Hematopoietic multipotent progenitor cell treated with erythropoietin and hydrocortisone succinate and interleukin-3 and kit ligand, for 6 days (in vitro differentiated cells): ENCODE measurements at places on chromosomes 2 and 18.

GRCh38 chr2:192574552-192574951, 379.8 kb upstream of the TMEFF2 start:
- no peak for DNase-seq

- no peak for DNase-seq
These were observed 10.7 kb upstream of the ADD2 start for GRCh38 chr2:70778676-70779075.

DNA sequence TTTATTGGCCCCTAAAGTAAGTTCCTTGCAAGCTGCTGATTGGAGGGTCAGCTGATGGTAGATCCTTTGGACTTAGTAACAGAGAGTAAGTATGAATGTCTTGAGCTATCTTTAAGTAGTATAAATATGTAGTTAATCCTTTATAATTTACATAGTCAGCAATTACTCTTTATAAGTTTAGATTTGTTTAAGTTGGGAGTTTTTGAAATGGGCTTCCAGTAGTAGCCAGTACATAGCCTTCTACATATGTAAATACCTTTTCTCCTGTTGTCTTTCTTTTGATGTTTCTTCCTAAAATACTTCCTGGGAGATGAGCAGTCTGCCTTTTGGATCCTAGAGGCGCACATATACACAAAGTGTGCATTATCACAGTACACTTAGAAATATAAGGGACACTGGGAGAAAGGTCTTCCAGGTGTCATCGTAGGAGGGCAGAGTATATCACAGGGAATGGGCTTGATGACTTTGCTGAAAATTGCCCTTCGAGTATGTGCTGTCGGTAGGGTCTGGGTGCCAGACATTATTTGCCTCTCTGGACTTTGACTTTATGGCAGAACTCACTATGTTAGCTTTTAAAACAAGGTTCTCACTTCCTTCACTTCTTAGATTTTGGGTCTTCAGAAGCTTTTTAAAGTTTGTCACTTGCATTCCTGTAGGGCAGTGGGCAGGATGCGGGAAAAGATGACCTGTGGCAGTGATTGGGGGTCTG, 21.6 kb downstream of the TTLL4 start:
- DNase-seq = no peak

GRCh38 chr2:47226923-47227220, 71.8 kb upstream of the STPG4 start:
- DNase-seq = no peak

DNA sequence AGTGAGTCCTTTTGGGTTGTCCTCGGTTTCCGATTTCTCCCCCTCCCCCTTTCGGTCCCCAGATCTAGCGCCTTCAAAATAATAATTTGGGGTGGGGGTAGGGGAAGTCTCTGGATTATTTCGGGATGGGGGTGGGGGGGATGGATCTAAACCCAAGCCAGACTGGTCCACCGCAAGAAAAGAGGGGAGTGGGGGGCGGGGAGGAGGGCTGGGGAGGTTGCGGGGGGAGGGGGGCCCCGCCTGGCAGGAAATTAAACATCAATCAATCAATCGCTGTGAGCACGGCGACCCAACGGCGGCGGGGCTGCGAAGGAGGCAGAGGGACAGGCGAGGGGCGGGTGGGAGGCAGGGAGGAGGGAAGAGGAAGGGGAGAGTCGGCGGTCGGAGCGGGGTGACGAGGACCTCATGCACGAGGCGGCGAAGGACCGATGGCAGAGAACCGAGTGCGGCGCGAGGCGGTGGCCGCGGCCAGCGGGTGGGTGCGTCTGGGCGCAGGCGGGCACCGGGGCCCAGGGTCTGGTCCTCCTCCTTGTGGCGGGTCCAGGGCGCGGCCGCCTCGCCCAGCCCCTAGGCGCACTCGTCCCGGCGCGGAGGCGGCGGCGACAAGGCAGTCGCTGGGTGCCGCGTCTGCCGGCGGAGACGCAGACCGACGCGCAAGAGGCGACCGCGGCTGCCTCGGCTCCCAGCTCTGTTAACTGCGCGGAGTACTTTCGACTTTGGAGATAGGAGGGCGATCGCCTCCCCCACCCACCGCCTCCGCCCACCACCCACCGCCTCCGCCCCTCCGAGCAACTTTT, 468 bp upstream of the SATB2 start:
- peak; percentile 47 for DNase-seq

- no peak for DNase-seq
These were observed 34.7 kb upstream of the ZSWIM2 start for GRCh38 chr2:186883666-186884065.

DNA sequence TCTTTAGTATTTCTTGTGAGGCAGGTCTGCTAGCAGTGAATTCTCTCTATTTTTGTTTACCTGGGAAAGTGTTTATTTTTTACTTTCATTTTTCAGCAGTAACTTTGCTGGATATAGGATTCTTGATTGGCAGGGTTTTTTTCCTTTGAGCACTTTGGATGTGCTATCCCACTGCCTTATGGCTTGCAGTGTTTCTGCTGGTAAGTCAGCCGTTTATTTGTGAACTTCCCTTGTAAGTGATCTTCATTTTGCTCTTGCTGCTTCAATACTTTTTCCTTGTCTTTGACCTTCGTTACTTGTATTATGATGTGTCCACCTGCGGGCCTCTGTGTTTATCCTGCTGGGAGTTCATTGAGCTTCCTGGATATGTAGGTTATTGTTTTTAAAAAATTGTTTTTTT, 54.7 kb downstream of the SLC66A2 start:
- no peak for DNase-seq

- DNase-seq = no peak
These were observed 38.0 kb downstream of the AKAIN1 start for GRCh38 chr18:5159080-5159479.

DNA sequence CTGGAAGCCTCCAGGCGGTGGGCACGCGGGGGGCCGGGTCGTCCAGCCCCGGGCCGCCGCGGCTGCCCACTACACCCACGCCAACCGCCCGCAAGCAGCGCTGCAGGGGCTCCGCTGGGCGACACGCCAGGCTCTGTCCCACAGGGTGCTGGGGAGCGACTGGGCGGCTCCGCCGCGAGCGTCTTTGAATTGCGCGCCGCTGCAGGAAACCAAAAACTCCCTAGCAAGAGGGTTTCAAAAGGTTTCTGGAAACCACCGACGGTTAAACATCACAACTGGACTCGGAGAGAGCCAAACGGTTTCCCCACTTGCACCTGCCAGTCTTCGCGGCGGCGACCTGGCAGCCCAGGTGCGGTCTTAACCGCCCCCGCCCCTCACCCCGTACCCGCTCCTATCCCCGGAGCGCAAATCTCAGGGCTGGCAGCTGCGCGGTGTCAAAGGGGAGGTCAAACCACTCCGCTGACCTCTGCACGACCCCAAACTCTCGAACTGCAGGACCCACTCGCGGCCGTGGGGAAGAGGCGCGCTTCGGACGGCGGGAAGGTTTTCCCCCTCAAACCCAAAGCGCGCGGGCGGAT, 1.0 kb downstream of the CXCR4 start:
- peak; percentile 59 for DNase-seq

DNA sequence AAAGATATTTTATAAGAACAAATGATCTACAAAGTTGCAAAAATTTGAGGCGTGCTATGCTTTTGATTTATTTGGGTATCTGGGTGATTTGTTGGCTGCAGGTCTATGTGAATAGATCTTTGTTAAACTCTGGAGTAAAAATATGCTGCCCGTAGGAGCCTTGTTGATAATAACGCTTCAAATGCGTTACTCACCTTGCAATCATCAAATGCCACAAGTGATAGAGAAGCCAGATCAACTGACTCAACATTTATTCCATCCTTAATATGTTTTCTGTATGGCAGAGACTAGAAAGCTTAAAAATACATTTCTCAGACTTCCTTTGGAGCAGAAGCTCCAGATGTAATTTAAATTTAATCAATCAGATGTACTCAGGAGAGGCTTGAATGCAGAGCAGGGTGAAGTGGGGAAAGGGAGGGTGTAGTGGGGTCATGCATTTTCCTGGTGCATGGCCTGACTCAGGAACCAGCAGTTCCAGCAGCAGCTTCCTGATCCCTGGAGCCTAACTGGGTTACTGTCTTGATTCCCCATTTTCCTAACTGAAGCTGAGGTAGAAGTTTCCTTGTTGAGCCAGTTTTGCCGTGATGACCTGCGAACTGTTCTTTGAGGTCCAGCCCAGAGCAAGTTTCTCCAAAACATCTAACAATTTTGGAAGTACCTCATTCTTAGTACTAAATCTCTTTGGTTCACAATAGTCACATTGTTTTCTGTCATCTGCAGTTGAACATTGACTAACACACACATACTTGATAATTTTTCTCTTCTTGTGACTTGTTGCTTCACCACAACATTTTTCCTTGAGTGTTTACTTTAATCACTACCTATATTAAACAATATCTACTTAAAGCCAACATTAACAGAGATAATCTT, 284.7 kb upstream of the CWC22 start:
- no peak for DNase-seq

DNA sequence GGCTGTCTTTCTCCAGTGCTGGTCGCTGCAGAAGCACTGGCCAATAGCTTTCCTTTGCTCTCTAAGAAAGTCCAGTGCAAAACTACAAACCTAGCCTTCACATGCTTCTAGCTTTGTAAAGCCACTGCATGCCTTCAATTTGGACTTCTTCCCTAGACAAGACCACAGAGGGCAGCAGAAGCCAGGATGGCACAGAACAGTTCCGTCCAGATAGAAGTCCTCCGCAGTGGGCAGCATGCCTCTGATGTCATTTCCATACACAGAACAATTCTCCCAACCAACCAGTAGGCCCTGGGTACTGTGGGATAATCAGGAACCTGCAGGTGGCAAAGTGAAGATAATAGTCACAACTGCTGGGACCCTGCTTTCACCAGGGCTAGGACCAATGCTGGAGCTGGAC, 3.3 kb downstream of the ST6GAL2 start:
- peak; percentile 11 for DNase-seq

GRCh38 chr2:201813996-201814760, 7.8 kb downstream of the CDK15 start:
- DNase-seq = no peak

GRCh38 chr2:226124548-226125011, 675.0 kb downstream of the IRS1 start:
- no peak for DNase-seq

DNA sequence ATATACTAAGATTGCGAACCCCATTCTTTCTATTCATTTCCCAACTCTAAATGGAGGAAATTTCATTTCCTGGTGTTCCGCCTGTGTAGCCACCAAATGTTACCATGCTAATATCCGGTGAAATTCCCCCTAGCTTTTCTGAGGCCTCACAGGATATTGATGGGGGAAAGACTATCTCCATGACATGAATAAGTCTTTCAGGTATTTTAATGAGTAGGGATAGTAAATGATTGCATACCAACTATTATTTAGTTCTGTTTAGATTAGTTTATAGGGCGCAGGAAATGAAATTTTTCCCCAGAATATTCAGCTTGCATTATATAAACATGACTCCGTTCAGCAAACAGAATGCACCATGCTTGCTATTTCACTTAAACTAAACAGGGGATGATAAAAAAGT, 55.4 kb downstream of the COL5A2 start:
- no peak for DNase-seq

DNA sequence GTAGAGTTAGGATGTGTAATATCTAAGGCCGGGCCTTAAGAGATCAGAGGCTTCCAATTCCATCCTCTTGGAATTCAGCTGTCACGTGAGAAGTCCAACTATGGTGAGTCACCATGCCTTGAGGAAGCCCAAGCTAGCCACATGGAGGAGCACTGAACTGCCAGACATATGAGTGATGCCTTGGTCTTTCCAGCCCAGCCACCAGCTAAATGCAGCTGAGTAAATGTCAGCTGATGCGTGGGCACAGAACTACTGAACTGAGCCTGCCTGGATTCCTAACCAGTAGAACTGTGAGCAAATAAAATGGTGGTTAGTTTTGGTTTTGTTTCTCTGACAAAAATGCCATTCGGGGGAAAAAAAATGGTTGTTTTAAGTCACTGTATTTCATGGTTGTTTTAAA, 153.7 kb upstream of the SERTAD2 start:
- no peak for DNase-seq

GRCh38 chr2:152330235-152330866, 4.6 kb upstream of the FMNL2 start:
- no peak for DNase-seq

DNA sequence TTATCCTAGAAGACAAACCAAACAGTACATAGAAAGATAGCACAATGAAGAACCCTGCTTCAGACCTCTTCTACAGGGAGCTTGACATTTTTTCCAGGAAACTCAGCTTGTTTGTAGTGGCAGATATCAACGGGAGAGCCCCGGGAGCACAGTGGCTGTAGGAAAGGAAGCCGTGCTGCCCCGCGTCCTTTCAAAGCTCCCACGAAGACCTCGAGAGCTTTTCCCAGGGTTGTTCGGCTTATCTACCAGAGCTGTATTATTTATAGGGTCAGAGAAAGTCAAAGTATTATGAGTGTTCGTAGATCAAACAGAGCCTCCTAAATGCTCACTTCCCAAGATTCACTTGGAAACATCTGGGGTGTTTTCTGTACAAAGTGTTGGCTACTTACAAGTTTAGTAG, 167.1 kb upstream of the COPS8 start:
- no peak for DNase-seq

GRCh38 chr2:172833898-172834297, 98.3 kb downstream of the RAPGEF4 start:
- no peak for DNase-seq

GRCh38 chr18:64639536-64639935, 490.6 kb upstream of the LINC00305 start:
- no peak for DNase-seq

DNA sequence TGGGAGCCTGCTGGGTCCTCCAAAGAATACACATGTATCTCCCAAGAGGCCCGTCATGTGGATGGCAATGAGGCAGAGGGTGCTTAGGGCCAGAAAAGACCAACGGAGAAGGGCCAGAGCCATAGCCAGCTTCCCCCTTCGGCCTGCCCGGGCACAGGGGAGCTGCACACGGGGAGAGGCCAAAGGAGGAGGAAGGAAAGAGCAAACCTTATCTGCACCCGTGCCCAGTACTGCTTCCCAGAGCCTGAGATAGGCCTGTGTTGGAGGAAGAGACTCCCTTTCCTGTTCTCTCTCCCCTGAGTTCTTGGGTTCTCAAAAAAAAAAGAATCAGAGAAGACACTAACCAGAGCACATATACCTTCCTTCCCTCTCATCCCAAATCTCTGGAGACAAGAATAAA, 250.3 kb downstream of the ANAPC1 start:
- no peak for DNase-seq

DNA sequence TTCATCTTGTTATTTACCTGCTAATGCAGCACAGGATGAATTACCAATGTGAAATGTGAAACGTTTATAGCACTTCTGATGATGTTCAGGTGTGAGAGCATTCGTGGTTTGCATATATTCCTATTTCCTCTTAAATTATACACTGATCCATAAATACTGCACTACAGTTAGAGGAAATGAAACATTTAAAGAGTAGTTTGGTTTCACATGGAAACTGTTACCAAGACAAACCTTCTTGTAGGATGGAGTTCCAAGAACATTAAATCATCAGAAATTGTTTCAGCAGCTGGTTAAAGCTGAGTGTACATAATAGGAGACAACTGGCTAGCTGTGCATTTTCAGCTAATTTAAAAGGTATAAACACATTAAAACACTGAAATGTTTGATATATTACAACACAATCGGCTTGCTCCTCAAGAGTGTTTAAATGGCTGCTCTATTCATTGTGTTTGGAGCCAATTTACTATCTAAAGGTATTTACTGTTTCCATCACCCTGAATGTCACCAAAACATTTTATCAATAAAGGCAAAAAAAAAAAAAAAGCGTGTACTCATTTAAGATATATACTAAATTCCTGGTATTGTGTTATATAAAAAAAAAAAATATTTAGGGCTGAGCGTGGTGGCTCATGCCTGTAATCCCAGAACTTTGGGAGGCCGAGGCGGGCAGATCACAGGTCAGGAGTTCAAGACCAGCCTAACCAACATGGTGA, 100.6 kb downstream of the DYM start:
- DNase-seq = no peak
